ENCODE measurements at places on chromosomes 12 and 14.
A peak's percentile ranks its signal among the peaks of the same experiment; 100 is the strongest.

DNA sequence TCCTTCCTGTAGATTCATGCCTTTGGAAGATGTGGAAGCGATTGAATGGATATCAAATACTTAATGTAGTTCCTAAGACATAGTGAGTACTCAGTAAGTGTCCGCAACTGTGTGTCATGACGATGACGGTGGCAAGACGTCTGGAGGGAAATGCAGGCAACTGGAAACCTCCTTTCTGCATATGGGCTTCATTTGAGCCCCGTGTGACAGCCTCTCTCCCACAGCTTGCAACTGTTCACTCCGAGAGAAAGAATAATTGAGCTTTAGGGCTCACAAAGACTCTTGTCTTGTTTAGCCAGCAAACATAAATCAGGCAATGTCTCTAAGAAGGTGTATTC is 6.9 kb downstream of the CFAP251 start:
- peak; percentile 54 for DNase-seq

GRCh38 chr14:54048736-54049135 is 92.1 kb upstream of the BMP4 start:
- no peak for DNase-seq

- peak; percentile 3 for DNase-seq
Measured at GRCh38 chr14:80356413-80356812, 145.1 kb upstream of the DIO2 start.

DNA sequence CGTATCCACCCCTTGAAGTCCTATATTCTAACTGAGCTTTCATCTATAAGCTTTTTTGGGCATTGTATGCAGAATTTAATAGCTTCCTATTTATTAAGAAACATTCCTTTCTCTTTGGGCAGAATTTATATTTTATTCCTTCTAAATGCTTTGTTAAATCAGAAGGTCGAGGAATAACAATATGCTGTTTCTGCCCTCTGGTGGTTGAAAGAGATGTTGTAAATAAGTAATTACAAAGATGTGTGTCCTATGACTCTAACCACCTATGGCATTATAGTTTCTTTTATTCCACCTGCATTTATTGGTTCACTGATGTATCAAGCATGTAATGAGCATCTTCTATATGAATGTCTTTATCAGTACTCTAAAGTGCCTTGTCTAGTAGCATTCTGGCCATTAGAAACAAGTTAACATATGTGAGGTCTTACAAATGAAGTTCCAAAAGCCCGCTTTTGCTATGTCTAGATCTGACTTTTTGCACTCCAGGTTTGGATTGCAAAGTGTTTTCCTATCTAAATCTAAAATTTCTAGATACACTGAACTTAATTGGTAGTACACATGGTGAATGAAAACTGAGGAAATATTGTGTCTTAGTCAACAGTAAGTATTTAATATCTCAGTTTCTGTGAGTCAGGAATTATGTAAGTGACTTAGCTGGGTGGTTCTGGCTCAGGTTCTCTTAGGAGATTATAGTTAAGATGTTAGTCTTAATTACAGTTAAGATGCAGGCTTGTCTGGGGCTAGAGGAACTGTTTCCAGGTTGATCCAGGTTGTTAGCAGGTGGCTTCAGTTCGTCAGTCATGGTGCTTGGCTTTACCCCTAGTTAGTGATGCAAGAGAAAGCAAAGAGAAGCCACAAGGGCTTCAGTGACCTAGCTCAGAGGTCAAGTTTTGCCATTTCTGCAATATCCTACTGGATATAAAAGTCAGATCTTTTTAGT is 57.5 kb downstream of the PLEKHA5 start:
- DNase-seq: no peak

Measured in fibroblast of skin of left quadriceps (primary cell).